GM12892 (cell line): ENCODE measurements at places on chromosomes 2 and 18.

DNA sequence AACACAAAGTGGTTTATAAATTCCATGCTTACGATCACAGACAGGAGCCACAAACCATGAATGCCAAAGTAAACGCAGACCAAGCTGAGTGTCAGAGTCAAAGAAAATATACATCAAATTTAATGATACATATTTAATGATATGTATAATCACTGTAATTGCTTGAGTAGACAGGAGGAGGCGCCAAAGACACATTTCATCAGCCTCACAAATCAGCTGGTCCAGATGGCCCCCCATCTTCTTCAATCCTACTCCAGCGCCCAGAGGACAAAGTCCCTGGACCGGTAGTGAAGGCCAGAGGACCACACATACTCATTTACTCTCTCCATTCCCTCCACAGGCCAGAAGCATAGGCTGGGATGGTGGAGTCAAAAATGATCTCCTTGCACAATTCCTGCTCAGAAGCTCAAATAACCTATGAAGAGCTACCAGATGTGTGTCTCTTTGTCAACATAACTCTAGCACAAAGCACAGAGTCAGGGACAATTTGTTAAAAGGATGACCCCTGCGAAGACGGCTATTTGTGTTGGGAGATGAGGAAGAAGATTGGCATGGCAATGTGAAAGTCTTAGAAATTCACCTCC is 149.3 kb upstream of the PGAP1 start:
- no peak for DNase-seq

GRCh38 chr2:132731441-132731840 is 61.4 kb upstream of the LYPD1 start:
- DNase-seq: no peak

GRCh38 chr2:145751155-145751554 is 1231.2 kb upstream of the ZEB2 start:
- DNase-seq: no peak

DNA sequence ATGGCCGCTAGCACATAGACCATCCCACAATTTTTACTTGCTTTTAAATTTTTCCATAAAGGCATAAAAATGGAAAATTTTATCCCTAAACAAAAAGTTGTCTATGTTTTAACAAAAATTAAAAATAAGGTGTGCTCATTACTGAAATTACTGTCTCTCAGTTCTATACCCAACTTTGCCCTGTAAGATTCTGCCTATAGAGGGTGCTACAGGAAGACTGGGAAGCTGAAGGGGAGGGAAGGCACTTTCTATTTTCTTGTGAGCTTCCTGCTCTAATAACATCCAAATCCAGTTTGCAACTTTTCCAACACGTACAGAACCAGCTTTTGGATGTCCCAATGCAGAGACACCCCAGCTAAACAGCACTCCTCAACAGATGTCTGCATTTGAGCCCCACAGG is 666.9 kb downstream of the PLCL1 start:
- DNase-seq: no peak

DNA sequence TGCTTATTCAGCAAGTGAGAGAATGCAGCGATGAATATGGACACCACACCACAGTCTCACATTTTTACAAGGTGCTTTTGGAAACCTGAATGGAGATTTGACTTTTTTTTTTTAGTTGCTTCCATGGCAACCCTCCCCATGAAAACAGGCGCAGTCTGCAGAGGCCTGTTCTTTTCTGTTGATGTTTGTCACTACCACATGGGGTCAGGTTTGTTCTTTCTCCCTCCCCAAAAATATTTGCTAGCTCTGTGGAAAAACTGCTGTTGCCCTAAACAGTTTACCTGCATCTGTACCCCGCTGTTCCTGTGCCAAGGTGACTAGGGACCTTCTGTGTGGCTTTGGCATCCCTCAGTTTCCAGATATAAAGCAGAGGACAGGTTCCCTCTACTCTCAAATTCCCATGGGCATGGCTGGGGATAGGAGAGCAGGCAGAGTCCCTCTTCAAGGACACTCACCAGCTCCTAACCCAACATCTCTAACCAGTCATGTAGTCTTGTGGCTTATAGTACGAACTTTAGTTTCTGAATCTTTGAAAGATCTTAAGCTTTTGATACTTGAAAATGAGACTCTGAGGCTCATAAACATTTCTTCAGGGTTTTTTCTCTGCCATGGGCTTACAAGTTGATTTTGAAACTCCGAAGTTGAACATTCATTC is 14.7 kb upstream of the MAPRE2 start:
- no peak for DNase-seq
